ENCODE measurements at places on chromosomes 7 and 10. TPM values are rescaled to one million over a fixed set of nuclear protein-coding genes. Genes with fewer than 3 reads are reported as not detected.

Gene GRM3
- not detected for total RNA-seq

Gene MMD2
- total RNA-seq: not detected

Gene FGL2
- total RNA-seq: 4.9 TPM

Gene TAC1
- not detected for total RNA-seq

Gene NKX1-2
- total RNA-seq: not detected

Gene TCAF1
- 43.4 TPM for total RNA-seq

Gene IDI2
- not detected for total RNA-seq

Gene ERVW-1
- not detected for total RNA-seq

Gene CCZ1B
- 60.1 TPM for total RNA-seq

Gene ANLN
- total RNA-seq: 9.0 TPM

Gene PLEKHS1
- not detected for total RNA-seq

Gene ADAM12
- 0.54 TPM for total RNA-seq

Gene ADAP1
- 5.0 TPM for total RNA-seq

Gene DNAJB6
- total RNA-seq: 123 TPM

Gene PNLIPRP2
- total RNA-seq: not detected

Gene LRRD1
- total RNA-seq: not detected

Gene CAMK2B
- total RNA-seq: not detected

Gene TMEM270
- total RNA-seq: not detected

Gene FAM131B
- total RNA-seq: 0.11 TPM

Gene SPDYE8
- total RNA-seq: not detected

Gene IFIT1B
- total RNA-seq: not detected

Gene ASB4
- not detected for total RNA-seq

Gene RADIL
- total RNA-seq: 5.5 TPM

Gene SAMD9L
- 8.2 TPM for total RNA-seq

Gene ZPBP
- not detected for total RNA-seq

Gene SLC26A3
- total RNA-seq: not detected

Gene CALML3
- not detected for total RNA-seq

Gene FGFBP3
- 0.43 TPM for total RNA-seq

Gene PRLHR
- total RNA-seq: not detected

Gene OR2A1
- not detected for total RNA-seq

Gene CAV2
- 88.0 TPM for total RNA-seq

Gene SLC25A13
- 31.5 TPM for total RNA-seq

Gene RAPGEF5
- total RNA-seq: 258 TPM

Gene LIPF
- not detected for total RNA-seq

Gene VIPR2
- not detected for total RNA-seq

Gene ZNF853
- 5.2 TPM for total RNA-seq
